ENCODE measurements at places on chromosomes 11 and 22. TPM values are rescaled to one million over a fixed set of nuclear protein-coding genes. Genes with fewer than 3 reads are reported as not detected.

DNA sequence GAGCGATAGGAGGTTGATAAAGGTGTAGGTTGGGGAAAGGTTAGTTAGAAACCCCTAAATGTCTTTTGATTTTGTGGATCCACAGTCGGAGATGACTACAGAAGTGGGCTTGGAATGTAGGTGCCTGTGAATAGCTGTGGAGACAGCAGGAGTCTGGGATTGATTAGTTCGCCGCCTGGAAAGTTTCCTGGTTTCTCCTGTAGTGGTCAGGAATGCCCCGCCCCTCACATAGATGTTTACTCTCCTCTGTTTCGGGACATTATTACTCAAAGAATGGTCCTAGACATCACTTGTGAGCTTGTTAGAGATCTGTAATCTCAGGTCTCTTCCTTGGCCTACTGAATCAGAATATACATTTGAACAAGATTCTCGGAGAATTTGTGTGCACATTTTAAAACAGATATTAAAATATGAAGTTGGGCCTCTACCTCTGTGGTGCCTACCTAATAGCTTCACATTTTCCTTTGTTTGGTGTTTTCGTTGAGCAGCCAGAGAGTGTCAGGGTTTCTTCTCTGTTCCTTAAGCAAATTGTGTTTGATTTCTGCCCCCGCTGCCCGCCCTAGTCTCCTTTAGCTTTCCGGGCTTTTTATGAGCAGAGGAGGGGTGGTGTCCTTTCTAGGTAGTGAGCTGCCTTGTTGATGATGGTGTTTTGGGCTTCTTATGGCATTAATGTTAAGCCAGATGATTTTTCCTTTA, 89.4 kb downstream of the PPP6R3 start:
- H3K4me3 ChIP-seq = no peak overlapping the region
- H3K36me3 ChIP-seq = peaks cover 62% of the 10 kb centered on the region
- peak overlapping the region; percentile 17 for H3K27ac ChIP-seq
- H3K27me3 ChIP-seq = no peaks in the 10 kb centered on the region
- no peak for DNase-seq

GRCh38 chr11:88704485-88704884, 361.3 kb downstream of the GRM5 start:
- H3K4me3 ChIP-seq = no peak overlapping the region
- H3K27me3 ChIP-seq = no peaks in the 10 kb centered on the region
- peaks cover 6% of the 10 kb centered on the region for H3K4me1 ChIP-seq
- H3K36me3 ChIP-seq = no peaks in the 10 kb centered on the region
- no peak for DNase-seq

DNA sequence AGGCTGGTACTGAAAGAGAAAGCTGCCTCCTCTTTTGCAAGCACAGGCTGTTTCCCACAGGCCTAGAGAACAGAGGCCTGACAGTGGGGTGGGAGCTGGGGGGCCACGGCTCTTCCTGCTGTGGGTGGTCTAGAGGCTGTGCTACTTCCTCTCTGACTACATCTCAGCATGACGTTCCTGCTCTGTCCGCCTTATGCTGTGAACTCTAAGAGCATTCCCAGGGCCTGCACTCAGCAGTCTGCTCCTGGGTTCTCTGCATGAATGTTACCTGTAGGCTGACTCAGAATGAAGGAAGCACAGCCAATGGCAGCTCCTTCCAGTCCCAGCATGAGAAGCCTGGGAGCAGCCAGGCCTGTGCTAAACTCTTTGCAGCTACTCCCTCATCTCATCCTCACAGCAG, 534.3 kb downstream of the NTM start:
- H3K27ac ChIP-seq = peak overlapping the region; percentile 88
- H3K36me3 ChIP-seq = no peaks in the 10 kb centered on the region
- peaks cover 82% of the 10 kb centered on the region for H3K4me1 ChIP-seq
- DNase-seq = peak; percentile 53
- H3K4me3 ChIP-seq = no peak overlapping the region

DNA sequence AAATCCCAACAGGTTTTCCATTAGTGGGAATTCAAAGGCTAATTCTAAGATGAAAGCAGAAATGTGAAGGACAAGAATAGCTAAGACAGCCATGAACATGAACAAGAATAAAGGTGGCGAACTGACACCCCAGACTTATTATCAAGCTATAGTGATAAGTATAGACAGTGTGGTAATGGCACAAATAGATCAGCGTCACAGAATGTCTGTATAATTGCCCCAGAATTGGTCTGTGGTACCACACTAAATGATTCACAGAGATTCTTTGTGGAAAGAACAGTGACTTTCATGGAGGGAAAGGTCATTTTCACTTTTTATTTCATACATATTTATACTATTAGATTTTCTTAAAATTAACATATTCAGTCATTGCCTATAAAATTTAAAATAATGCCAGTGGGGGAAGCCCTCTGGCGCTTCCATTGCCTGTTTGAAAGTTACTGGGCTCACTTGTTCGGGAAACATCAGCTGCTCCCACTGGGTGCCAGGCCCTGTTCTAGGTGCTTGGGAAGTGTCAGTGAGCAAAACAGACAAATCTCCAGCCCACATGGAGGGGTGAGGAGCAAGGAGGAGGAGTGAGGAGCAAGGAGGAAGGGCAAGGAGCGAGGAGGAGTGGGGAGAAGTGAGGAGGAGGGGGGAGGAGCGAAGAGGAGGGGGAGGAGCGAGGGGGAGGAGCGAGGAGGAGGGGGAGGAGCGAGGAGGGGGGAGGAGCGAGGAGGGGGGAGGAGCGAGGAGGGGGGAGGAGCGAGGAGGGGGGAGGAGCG, 11.3 kb upstream of the NLRP6 start:
- peaks cover 28% of the 10 kb centered on the region for H3K4me1 ChIP-seq
- H3K4me3 ChIP-seq = no peak overlapping the region
- no peaks in the 10 kb centered on the region for H3K27me3 ChIP-seq
- H3K36me3 ChIP-seq = peaks cover 5% of the 10 kb centered on the region
- H3K27ac ChIP-seq = no peak overlapping the region
- no peak for DNase-seq

DNA sequence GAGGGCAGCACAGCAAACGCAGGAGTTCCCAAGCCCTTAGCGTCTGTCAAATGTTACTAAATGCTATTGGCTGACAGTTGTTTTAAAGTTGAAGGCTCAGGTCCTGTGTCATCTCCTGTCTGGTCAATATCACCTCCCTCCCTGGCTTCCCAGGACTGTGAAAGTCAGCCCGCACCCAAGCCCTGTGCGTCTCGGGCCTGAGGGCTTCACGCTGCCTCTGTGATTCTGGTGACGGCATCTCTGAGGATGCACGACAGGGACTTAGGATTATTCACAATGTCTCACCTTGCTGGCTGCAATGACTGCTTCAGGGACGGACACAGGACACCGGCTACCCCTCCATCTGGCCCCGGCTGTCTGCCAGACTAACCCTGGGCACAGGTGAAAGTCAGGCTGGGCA, 415.3 kb downstream of the CTTN start:
- H3K27ac ChIP-seq = no peak overlapping the region
- H3K27me3 ChIP-seq = no peaks in the 10 kb centered on the region
- H3K4me1 ChIP-seq = no peaks in the 10 kb centered on the region
- no peak overlapping the region for H3K4me3 ChIP-seq

DNA sequence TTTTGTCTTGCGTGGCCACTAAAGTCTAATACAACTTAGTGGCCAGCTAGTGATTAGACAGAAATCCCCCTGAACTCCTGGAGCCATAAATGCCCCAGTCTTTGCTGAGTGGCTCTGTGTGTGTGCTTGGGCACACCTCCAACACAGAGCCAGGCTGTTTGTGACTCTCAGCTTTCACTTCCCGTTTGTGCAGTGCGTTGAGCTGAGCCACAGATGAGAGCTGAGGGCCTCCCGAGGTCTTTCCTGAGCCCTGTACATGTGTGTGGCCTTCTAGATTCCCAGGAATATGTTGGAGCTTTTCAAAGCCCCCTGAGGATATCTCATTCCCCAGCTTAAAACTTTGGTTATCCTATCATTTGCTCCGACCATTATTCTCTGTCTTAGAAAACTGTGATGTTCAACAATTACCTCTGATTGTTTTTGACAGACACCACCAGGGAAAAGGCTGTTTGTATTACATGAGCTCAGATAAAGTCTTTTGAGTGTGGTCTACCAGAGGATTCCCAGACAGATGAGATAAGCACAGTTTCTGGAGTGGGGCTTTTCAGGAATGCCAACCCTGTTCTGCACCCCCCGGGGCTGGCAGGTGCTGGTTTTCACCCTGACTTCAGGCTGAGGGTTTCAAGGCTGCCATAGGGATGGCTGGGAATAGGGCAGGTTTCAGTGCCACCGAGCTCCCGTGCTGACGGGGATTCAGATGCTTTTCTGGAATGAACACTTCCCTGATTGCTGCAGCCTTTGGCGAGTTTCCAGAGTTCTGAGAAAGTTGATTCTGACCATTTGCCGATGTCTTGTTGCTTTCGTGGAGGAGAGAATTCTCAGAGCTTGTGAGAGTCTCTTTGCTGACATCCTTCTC, 23.8 kb downstream of the IGHMBP2 start:
- no peak for DNase-seq
- H3K27me3 ChIP-seq = no peaks in the 10 kb centered on the region
- peaks cover 67% of the 10 kb centered on the region for H3K36me3 ChIP-seq
- H3K4me3 ChIP-seq = no peak overlapping the region
- H3K4me1 ChIP-seq = no peaks in the 10 kb centered on the region

- peaks cover 40% of the 10 kb centered on the region for H3K36me3 ChIP-seq
- DNase-seq = no peak
- no peak overlapping the region for H3K4me3 ChIP-seq
- peaks cover 30% of the 10 kb centered on the region for H3K4me1 ChIP-seq
These were observed 284.3 kb upstream of the ISX start for GRCh38 chr22:34781681-34782080.

DNA sequence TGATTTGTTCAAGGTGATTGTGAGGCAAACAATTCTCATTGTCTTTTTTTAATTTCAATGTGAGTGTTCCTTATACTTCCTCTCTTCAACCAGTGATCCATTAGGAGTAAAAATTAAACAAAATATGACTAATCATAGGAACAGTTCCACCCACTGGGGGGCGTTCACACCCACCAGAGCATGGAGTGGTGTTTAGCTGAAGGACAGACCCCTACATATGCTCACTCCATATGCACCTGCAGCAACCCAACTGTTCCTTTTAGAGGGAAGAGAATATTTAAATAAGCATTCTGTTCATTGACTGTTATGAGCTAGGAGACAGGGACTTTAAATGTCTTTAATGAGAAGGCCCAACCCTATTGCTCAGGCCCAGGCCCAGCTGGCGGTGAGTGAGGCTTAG, 78.7 kb upstream of the DRD2 start:
- H3K4me1 ChIP-seq = peaks cover 50% of the 10 kb centered on the region
- no peaks in the 10 kb centered on the region for H3K36me3 ChIP-seq
- H3K4me3 ChIP-seq = no peak overlapping the region
- peak; percentile 25 for DNase-seq
- H3K27me3 ChIP-seq = no peaks in the 10 kb centered on the region

DNA sequence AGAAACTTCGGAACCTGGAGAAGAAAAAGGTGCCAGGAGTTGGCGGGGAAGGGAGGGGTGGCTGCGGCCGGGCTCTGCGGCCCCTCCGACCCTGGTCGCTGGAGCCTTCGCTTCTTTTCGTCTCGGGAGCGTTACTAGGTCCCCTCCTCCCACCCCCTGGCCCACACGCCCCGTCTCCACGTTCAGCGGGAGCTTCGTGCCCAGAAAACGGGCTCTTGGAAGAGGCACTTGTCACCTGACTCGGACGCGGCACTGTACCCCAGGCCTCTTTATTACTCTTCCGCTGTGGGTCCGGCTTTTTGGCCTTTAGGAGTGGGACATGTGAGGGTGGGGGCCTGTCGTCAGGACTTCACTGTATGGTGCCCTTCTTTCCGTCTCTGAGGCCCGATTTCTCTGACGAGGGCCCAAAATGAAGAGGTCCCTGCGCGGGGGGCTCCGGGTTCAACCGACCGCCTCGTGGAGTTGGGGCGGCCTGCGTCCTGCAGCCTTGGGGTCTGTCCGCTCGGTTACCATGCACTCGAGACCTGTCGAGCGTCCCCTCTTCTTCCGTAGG, 1.2 kb downstream of the CAPRIN1 start:
- DNase-seq = no peak
- peak overlapping the region; percentile 98 for H3K27ac ChIP-seq
- H3K36me3 ChIP-seq = peaks cover 26% of the 10 kb centered on the region
- H3K27me3 ChIP-seq = peaks cover 3% of the 10 kb centered on the region
- peaks cover 46% of the 10 kb centered on the region for H3K4me1 ChIP-seq
- H3K4me3 ChIP-seq = peak overlapping the region; percentile 98

DNA sequence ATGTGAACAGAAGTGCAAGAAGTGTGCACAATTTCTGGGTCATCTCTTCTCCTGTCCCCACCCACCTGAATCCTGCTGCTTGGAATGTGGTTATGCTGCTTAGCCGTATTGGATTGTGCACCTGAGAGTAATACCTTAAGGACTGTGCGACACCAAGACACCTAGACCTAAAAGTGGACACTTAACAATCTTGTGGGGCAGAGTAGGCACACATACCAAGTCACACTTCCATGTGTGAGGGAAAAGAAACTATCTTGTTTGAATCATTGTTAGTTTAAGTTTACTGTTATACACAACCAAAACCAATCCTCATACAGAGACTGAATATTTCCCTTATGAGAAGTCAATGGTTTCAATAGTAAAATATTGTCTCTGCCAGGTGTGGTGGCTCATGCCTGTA, 93.7 kb downstream of the CCDC83 start:
- no peak overlapping the region for H3K4me3 ChIP-seq
- no peaks in the 10 kb centered on the region for H3K27me3 ChIP-seq
- no peak overlapping the region for H3K27ac ChIP-seq
- DNase-seq = no peak

GRCh38 chr22:39427751-39428596, 28.4 kb downstream of the TAB1 start:
- peak overlapping the region; percentile 80 for H3K27ac ChIP-seq
- no peaks in the 10 kb centered on the region for H3K27me3 ChIP-seq
- peaks cover 43% of the 10 kb centered on the region for H3K4me1 ChIP-seq
- H3K36me3 ChIP-seq = peaks cover 14% of the 10 kb centered on the region
- no peak for DNase-seq

DNA sequence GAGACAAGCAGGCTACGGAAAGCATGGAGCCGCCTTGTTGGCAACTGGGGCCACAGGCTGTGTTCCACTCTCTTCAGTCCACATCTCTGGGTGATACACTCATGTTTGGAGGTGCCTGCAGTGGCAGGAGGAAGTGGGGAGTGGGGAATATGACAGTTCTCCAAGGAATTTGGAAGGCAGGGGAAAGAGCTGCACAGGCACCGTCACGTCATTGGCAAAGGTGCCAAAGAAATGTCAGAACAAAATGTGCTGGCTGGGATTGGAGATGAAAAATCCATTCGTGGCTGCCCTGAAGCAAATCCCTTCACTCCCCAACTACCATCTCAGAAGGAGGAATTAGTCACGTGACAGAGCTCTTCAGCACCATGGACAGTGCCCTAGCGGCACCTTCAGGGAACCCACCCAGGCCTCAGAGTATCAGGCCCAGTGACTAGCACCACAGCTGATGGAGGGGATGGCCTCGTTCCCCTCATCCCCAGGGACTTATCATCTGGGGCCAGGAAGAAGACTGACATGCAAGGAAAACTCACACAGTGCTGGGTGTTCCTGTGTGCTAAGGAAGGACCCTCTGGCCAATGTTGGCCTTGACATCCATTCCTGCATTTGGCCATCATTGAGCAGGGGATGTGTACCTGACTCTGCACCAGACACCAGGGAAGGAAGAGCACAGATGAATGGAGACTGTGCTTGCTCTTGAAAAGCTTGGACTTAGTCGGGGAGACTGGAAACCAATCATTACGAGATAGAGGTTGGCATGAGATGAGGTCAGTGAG, 48.5 kb upstream of the PRDM11 start:
- H3K27me3 ChIP-seq = peaks cover 5% of the 10 kb centered on the region
- H3K4me3 ChIP-seq = no peak overlapping the region
- no peak overlapping the region for H3K27ac ChIP-seq
- no peaks in the 10 kb centered on the region for H3K36me3 ChIP-seq
- peaks cover 26% of the 10 kb centered on the region for H3K4me1 ChIP-seq
- DNase-seq = peak; percentile 88

The FADS2 gene
- total RNA-seq = 422 TPM

The ALG8 gene
- 67.2 TPM for total RNA-seq

The OR8J1 gene
- not detected for total RNA-seq

The GNAZ gene
- 11.4 TPM for total RNA-seq

The P4HA3 gene
- not detected for total RNA-seq

The TMEM121B gene
- total RNA-seq = 7.5 TPM

Data from WTC11 (cell line).